ENCODE measurements at places on chromosomes 3 and 15.

DNA sequence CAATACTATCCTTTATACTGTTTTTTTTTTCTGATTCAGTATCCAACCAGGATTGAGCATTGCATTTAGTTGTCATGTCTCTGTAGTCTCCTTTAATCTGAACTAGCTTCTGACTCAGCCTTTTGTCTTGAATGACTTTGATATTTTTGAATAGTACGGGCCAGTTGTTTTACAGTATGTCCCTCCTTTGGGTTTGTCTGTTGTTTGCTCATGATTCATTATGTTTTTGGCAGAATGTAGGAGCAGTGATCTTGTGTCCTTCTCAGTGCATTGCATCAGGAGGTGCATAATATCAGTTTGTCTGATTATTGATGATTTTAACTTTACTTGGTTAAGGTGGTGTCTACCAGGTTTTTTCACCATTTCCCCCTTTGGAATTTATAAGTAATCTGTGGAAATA, 20.5 kb downstream of the EXOG start:
- no peaks in the 10 kb centered on the region for H3K4me1 ChIP-seq
- no peaks in the 10 kb centered on the region for H3K27me3 ChIP-seq
- H3K4me3 ChIP-seq: no peak overlapping the region
- no peak overlapping the region for H3K27ac ChIP-seq

DNA sequence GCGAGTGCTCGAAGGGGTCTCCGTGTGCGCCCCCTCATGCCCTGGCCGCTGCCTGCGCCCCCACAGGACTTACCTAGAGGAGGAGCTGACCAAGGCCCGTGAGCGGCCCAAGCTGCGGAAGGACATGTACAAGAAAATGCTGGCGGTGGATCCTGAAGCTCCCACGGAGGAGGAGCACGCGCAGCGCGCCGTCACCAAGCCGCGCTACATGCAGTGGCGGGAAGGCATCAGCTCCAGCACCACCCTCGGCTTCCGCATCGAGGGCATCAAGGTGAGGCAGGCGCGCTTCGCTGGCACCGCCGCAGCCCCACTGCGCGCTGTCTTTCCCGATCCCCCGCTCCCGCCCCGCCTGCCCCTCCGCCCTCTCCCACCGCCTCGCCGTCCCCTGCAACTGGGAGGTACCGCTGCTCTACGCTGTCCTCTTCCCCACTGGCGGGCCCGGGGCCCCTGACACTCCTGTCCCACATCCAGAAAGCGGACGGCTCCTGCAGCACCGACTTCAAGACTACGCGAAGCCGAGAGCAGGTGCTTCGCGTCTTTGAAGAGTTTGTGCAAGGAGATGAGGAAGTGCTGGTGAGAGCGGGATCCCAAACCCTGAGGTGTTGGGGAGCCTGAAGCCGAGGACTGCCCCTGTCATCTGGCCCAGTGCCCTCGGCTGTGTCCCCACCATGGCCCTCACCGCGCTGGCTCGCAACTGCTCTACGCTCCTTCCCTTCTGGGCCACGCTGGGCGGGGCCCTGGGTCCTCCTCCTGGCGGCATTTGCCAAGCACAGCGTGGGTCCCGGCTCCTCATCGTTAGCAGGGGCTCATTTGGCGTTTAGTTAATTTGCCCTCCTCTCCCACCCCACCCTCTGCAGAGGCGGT, 8.5 kb downstream of the ITPKA start:
- H3K27me3 ChIP-seq: peaks cover 23% of the 10 kb centered on the region
- H3K4me1 ChIP-seq: peaks cover 22% of the 10 kb centered on the region
- DNase-seq: no peak
- H3K27ac ChIP-seq: no peak overlapping the region
- H3K36me3 ChIP-seq: no peaks in the 10 kb centered on the region
- H3K4me3 ChIP-seq: peak overlapping the region; percentile 45

DNA sequence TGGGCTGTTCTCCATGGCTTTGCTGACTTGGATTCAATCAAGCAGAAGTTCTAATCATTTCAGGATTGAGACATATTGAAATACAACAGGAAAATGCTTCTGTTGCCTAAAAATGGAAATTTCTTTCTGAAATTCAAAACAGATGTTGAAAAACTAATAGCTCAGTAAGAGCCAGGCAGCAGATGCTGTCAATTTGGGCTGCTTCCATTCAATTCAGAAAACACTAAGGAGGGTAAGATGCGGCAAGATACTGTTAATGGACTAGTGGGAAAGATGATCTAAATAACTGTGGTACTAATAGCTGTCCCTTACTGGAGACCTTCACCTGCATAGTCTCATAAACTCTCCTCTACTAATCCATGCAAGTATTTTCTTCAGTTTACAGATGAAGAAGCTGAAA, 53.5 kb downstream of the DGKG start:
- no peak overlapping the region for H3K4me3 ChIP-seq
- H3K4me1 ChIP-seq: peaks cover 29% of the 10 kb centered on the region
- H3K27me3 ChIP-seq: no peaks in the 10 kb centered on the region
- no peak for DNase-seq
- H3K36me3 ChIP-seq: peaks cover 37% of the 10 kb centered on the region

DNA sequence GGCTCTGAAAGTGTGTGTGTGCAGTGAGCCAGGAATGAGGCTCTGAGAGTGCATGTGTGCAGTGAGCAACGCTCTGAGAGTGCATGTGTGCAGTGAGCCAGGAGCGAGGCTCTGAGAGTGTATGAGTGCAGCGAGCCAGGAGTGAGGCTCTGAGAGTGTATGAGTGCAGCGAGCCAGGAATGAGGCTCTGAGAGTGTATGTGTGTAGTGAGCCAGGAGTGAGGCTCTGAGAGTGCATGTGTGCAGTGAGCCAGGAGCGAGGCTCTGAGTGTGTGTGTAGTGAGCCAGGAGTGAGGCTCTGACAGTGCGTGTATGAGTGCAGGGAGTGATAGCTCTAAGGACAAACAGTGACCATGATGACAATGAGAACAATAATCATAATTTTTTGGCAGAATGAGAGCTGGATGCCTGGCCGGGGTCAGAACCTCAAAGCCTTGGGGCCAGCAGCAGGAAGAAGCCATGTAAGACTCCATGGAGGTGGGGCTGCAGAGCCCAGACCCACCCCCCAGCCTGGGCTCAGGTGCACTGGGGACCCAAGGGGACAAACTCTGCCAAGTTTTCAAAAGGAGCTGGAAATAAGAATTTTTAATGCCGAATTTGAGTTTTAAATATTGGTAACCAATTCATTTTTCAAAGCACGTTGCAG, 85.7 kb upstream of the PRR20G start:
- H3K4me3 ChIP-seq: no peak overlapping the region
- no peak overlapping the region for H3K27ac ChIP-seq
- no peak for DNase-seq
- no peaks in the 10 kb centered on the region for H3K27me3 ChIP-seq
- no peaks in the 10 kb centered on the region for H3K36me3 ChIP-seq

DNA sequence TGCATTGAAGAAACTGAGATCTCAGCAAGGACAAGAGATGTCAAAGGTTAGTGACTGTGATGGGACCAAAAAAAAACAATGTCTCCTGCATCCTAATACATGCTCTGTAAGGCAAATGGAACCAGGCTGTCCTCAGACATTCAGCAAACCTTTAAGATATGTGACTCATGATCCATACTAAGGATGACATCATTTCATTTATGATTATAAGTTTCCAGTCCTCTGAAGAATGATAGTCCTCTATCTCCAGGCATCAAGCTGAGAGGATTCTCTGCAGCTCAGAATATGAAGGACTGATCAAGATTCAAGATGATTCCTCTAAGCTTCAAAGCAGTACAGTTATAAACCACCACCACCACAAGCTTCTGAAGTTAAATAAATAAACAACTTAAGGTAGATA, 47.6 kb downstream of the SSR3 start:
- no peaks in the 10 kb centered on the region for H3K27me3 ChIP-seq
- DNase-seq: no peak
- H3K4me1 ChIP-seq: peaks cover 4% of the 10 kb centered on the region
- no peaks in the 10 kb centered on the region for H3K36me3 ChIP-seq
- H3K27ac ChIP-seq: no peak overlapping the region

- H3K36me3 ChIP-seq: peaks cover 16% of the 10 kb centered on the region
- no peak overlapping the region for H3K4me3 ChIP-seq
- no peaks in the 10 kb centered on the region for H3K27me3 ChIP-seq
These were observed 22.3 kb upstream of the PLXNA1 start for GRCh38 chr3:126960604-126960995.

DNA sequence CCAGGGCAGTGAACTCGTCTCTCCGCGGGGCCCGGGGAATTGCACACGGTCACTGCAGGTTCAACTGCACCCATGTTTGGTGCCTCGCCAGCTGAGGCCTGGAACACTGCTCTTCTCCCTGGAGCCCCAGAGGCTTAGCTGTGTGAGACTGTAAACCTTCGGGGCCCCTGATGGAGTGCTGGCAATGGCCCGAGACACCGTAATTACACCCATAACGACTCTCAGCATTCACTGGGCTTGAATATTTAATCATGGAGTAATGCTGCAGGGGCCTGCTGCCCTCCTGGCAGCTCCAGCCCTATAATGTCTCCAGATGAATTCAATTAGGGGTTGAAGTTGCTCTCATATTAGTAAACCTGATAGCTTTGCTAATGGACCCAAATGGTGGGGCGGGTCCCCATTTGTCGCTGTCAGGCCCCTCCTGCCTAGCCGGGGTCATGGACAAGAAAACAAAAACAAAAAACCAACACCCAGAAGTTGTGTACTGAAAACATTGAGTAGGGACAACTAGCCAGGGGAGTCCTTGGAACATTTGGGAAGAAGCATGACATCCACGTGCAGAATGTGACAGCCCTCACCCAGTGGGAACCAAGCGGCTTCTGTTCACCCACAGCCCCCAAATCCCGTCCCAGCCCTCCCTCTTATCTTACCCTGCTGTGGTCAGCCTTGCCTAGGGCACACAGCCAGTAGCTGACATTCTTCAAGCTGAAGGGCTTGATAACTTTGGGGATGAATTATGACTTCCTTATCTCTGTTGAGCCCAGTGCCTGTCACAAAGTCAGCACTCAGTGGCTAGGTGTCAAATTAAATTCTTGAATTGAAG, 74.3 kb upstream of the SCN5A start:
- peaks cover 18% of the 10 kb centered on the region for H3K4me1 ChIP-seq
- DNase-seq: no peak
- no peaks in the 10 kb centered on the region for H3K36me3 ChIP-seq
- no peaks in the 10 kb centered on the region for H3K27me3 ChIP-seq
- H3K27ac ChIP-seq: no peak overlapping the region
- H3K4me3 ChIP-seq: no peak overlapping the region

DNA sequence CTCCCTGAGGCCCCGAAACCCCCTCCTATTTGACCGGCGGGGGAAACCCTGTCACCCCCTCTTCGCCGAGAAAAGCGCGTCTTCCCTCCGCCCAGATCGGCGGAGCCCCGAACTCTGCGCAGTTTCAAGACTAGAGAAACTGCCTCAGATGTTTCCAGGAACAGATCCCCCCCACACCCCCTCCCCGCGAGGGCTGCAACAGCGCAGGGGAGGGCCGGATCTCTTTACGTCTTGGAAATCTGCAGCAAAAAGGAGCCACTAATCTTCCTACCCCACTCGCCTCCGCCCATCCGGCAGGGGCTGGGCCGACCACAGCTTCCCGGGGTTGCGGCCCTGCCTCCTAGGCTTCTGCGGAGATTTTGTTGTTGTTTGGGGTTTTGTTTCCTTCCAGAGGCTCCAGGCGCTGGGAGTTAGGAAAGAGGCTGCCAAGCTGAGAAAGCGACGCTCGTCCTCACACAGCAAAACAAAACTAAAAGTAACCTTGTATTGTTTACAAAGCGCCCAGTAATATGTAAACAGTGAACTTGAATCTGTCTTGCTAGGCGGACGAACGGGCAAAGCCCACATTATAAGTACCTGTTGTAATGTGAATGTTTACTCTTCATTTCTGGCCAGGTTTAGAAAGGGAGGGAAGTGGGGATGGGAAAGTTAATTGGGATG, 2.2 kb downstream of the FOXB1 start:
- peak overlapping the region; percentile 44 for H3K4me3 ChIP-seq
- peaks cover 93% of the 10 kb centered on the region for H3K27me3 ChIP-seq
- DNase-seq: no peak

GRCh38 chr3:49718858-49719213, 648 bp downstream of the AMIGO3 start:
- no peaks in the 10 kb centered on the region for H3K27me3 ChIP-seq
- H3K4me3 ChIP-seq: peak overlapping the region; percentile 54
- no peak overlapping the region for H3K27ac ChIP-seq
- peaks cover 52% of the 10 kb centered on the region for H3K36me3 ChIP-seq
- H3K4me1 ChIP-seq: peaks cover 38% of the 10 kb centered on the region

DNA sequence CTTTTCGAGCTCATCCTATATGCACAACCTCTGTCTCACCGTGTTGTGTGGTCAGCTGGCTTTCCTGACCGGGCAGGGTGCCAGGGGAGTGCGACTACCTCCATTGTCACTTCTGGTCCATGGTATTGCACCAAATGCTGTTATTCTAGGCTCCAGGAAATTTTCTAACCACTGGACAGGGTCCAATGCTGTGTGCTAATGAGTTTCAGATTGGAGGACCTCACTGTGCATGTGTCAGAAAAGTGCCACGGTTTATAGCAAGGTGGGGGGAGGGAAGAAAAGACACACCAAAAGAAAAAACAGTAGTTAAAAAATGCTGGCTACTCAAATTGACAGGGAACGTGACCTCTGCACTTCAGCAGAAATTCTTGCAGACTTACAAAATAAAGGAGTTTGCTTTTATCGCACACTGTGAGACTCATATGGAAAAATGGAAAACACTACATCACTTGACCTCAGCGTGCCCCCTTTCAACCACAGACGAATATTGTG, 480.1 kb downstream of the FOXP1 start:
- H3K4me3 ChIP-seq: no peak overlapping the region
- H3K36me3 ChIP-seq: no peaks in the 10 kb centered on the region
- H3K27ac ChIP-seq: peak overlapping the region; percentile 79
- no peaks in the 10 kb centered on the region for H3K27me3 ChIP-seq
- peaks cover 100% of the 10 kb centered on the region for H3K4me1 ChIP-seq
- no peak for DNase-seq

GRCh38 chr3:156483002-156483401, 71.9 kb downstream of the SSR3 start:
- no peak for DNase-seq
- H3K36me3 ChIP-seq: no peaks in the 10 kb centered on the region
- H3K4me1 ChIP-seq: peaks cover 4% of the 10 kb centered on the region
- H3K27me3 ChIP-seq: no peaks in the 10 kb centered on the region
- no peak overlapping the region for H3K4me3 ChIP-seq

- H3K27me3 ChIP-seq: no peaks in the 10 kb centered on the region
- H3K36me3 ChIP-seq: peaks cover 96% of the 10 kb centered on the region
- H3K4me1 ChIP-seq: no peaks in the 10 kb centered on the region
- DNase-seq: no peak
- H3K4me3 ChIP-seq: no peak overlapping the region
These were observed 11.6 kb downstream of the RMDN3 start for GRCh38 chr15:40743485-40743901.

DNA sequence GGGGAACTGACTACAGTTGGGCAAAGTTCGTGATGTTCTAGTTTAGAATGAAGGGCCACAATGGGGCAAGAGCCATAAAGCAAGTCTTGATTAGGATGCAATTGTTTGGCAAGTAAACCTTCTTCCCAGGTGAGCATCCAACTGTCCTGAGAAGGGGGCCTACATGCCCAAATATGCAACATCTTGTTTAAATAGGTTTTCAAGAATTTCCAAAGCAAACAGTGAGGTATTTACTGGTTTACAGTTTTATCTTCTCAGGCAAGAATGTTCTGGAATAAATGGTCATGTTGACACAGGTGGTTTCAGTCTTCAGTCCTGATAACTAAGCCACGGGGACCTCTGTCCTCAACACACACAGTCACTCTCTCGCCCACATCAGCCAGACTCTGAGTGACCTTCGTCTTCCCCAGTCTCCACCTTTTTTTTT, 90.3 kb upstream of the FAM174B start:
- H3K4me3 ChIP-seq: no peak overlapping the region
- no peaks in the 10 kb centered on the region for H3K36me3 ChIP-seq
- H3K4me1 ChIP-seq: no peaks in the 10 kb centered on the region
- H3K27ac ChIP-seq: no peak overlapping the region

GRCh38 chr3:38490281-38491030, 5.7 kb upstream of the EXOG start:
- peak; percentile 88 for DNase-seq
- no peak overlapping the region for H3K27ac ChIP-seq
- H3K4me3 ChIP-seq: no peak overlapping the region

All from esophagus muscularis mucosa (tissue), 4 donors.